ENCODE measurements at places on chromosomes 4 and X.

- no peak for DNase-seq
These were observed 24.3 kb downstream of the CXCL13 start for GRCh38 chr4:77629885-77630284.

DNA sequence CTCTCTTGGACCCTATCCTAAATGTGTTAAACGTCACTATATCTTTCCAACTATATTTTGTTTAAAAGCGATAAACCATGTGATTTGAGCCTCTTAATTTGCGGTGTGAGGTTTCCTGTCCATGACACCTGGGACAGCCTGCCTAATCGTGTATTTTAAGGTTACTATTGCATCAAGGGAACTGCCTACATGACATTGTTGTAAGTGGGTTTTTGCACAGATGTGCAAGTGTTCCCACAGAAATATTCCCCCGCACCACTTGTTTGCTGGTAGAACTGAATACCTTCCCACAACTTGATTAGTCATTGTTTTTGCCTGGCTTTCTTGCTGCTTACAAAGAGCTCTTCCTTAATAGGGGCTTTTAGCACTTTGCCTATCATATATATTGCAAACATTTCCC lies 5.1 kb upstream of the FAM184B start:
- DNase-seq = no peak

DNA sequence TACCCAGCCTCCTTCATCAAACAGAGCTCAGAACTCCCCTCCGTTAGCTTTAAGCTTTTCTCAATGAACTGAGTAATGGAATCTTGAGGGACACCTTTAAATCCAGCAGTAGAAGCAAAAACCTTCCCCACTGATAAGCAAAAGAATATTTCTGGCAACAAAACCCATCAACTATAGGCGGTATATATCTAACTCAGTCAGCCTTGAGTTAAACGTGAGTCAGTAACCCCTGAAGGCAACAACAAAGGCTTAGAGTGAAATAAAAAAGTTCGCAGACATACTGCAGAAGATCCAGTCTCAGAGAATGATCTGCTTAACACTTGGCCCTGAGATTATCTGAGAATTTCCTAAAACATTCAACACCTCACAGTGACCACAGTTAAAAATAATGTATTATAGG lies 77.2 kb downstream of the DMD start:
- DNase-seq = no peak

GRCh38 chr4:742096-742741 lies 36.6 kb downstream of the PCGF3 start:
- DNase-seq = no peak

DNA sequence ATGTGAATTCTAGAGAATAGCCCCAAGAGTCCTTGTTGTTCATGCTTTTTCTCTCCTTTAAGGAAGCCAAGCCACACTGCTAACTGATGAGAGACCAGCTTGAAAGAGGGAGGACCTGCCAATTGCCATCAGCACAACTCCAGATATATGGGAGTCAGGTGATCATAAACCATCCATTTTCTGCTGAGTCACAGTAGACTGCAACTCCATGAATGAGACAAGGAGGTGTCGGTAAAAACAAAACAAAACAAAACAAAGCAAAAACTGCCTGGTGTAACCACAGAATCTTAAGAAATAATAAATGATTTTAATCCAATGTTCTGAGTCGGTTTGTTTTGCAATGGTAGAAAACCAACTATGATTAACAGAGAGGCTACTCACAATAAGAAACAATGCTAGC lies 837.3 kb downstream of the PCDH7 start:
- no peak for DNase-seq

GRCh38 chrX:103554687-103555424 lies 30.5 kb upstream of the TCEAL4 start:
- DNase-seq = no peak

GRCh38 chr4:168631241-168632162 lies 134.7 kb downstream of the PALLD start:
- peak; percentile 46 for DNase-seq

GRCh38 chr4:142565771-142566170 lies 280.3 kb downstream of the INPP4B start:
- peak; percentile 81 for DNase-seq

- DNase-seq = no peak
These were observed 337.4 kb upstream of the SFRP2 start for GRCh38 chr4:154126276-154126675.

DNA sequence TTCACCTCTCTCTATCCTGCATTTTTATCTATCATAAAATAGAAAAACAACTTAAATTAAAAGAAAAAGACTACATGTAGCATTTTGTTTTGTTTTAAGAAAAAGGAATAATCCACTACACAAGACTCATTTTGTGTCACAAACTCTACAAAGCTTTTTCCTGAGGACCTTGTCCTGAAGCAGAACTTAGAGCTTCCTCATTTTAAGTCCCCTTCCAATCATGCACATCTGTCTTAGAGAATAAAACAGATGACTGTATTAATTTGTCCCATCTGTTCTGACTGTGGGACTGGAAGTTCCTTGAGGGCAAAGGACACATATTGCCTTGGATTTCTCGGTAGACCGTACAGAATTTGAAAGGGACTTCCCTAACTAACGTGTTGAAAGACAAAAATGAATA lies 218.5 kb downstream of the COL25A1 start:
- no peak for DNase-seq

- no peak for DNase-seq
These were observed 931.1 kb upstream of the TENM3 start for GRCh38 chr4:181312066-181312465.

GRCh38 chrX:130994671-130995070 lies 63.5 kb upstream of the ARHGAP36 start:
- DNase-seq = peak; percentile 10

DNA sequence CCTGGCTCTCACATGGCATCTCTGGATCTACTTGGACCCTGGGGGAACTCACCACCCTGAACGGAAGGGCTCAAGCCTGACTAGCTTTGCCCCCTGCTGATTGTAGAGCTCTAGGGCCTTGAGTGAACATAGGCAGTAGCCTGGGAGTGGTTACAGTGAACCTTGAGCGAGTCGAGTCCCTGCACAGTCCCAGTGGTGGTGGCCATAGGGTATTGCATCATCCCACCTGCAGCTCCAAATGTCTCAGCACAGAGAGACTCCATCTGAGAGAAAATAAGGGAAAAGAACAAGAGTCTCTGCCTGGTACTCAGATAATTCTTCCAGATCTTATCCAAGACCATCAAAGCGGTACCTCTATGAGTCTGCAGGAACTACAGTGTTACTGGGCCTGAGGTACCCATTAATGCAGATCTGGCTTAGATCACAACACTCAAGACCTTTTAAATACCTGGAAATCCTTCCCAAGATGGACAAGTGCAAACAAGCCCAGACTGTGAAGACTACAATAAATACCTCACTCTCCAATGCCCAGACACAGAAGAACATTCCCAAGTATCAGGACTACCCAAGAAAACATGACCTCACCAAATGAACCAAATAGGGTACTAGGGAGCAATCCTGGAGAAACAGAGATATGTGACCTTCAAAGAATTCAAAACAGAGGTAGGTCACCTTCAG lies 167.5 kb upstream of the TET2 start:
- DNase-seq = no peak

- no peak for DNase-seq
These were observed 789.5 kb downstream of the TECRL start for GRCh38 chr4:63619771-63620170.

DNA sequence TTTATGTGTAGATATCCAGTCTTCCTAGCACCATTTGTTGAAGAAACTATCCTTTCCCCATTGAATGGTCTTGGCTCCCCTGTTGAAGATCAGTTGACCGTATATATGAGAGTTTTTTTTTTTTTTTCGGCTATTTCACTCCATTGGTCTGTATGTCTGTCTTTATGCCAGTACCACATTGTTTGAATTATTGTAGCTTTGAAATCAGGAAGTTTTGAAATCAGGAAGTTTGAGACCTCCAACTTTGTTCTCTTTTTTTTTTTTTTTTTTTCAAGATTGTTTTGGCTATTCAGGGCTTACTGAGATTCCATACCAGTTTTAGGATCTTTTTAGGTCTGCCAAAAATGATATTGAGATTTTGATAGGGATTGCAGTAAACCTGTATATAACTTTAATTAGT lies 4.3 kb upstream of the SCD5 start:
- DNase-seq = no peak

- DNase-seq = no peak
These were observed 345.8 kb upstream of the SPANXN1 start for GRCh38 chrX:144901521-144901920.

Measured in COLO829 (cell line).